ENCODE measurements at places on chromosomes 7 and 10. TPM values are rescaled to one million over a fixed set of nuclear protein-coding genes. Genes with fewer than 3 reads are reported as not detected.

TMEM26 gene
- not detected for total RNA-seq

OPN4 gene
- total RNA-seq: not detected

CFAP70 gene
- total RNA-seq: 0.57 TPM

PILRA gene
- total RNA-seq: 11.5 TPM

NPY4R gene
- not detected for total RNA-seq

ACSM6 gene
- not detected for total RNA-seq

ZNF485 gene
- 4.8 TPM for total RNA-seq

GPER1 gene
- total RNA-seq: not detected

CREB5 gene
- not detected for total RNA-seq

C7orf33 gene
- total RNA-seq: not detected

NEUROG3 gene
- total RNA-seq: not detected

NPTX2 gene
- not detected for total RNA-seq

IL6 gene
- total RNA-seq: 0.65 TPM

DENND2A gene
- total RNA-seq: not detected

ADRB1 gene
- 0.45 TPM for total RNA-seq

Data from activated CD8-positive, alpha-beta T cell treated with anti-CD3 and anti-CD28 coated beads, Interleukin-2, amount 10 ng/mL, durations not matched to agents 7 days and 5 days (primary cell).